Stimulated activated CD8-positive, alpha-beta memory T cell treated with anti-CD3 and anti-CD28 coated beads, Interleukin-15, amount 100 ng/mL, for 4 hours (primary cell): ENCODE measurements at places on chromosomes 2 and 18.

DNA sequence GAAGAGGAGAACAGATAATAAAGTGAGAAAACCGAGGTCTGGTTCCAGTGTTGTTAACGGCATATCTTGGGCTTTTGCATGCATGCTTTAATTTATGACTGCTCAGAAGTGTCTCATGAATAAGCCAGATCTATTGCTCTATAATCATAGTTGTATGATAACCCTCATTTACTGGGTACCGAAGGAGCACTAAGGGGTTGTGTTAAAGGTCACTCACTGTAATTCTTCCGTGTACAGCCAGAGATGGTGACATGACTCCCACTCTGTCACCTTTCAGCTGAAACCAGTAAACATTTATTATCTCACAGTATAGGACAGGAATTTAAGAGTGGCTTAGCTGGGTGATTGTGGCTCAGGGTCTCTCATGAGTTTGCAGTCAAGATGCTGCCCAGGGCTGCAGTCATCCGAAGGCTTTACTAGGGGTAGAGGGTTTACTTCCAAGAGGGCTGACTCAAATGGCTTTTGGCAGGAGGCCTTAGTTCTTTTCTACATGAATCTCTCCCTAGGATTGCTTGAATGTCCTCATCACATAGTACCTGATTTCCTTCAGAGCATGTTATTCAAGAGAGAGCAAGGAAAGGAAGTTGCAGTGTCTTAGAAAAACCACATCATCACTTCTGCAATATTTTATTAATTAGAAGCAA, 107.0 kb downstream of the NAB1 start:
- DNase-seq, result no peak

- no peak for DNase-seq
These were observed 325.9 kb upstream of the LINC00305 start for GRCh38 chr18:64474773-64475172.

DNA sequence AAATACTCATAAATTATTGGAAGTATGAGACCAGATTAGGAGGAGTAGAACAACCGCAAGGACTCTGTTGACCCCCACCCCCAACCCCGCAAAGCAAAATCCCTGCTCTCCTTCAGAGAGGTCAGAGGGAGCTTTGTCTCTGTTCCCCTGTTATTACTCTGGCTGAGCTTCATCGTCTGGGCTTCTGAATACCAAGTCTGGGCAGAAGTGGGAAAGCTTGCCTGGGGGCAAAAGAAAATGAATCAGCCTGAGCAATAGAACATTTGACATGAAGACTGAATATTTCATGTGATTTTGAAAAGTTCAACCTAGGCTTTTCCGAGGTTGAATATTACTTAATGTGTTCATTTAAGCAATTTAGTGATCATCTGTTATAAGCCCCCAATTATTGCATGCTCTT, 114.6 kb upstream of the ARHGAP28 start:
- no peak for DNase-seq

- DNase-seq, result no peak
These were observed 311.6 kb downstream of the EN1 start for GRCh38 chr2:118535818-118536212.

GRCh38 chr2:200662727-200663126, 76.9 kb downstream of the AOX1 start:
- DNase-seq, result no peak

DNA sequence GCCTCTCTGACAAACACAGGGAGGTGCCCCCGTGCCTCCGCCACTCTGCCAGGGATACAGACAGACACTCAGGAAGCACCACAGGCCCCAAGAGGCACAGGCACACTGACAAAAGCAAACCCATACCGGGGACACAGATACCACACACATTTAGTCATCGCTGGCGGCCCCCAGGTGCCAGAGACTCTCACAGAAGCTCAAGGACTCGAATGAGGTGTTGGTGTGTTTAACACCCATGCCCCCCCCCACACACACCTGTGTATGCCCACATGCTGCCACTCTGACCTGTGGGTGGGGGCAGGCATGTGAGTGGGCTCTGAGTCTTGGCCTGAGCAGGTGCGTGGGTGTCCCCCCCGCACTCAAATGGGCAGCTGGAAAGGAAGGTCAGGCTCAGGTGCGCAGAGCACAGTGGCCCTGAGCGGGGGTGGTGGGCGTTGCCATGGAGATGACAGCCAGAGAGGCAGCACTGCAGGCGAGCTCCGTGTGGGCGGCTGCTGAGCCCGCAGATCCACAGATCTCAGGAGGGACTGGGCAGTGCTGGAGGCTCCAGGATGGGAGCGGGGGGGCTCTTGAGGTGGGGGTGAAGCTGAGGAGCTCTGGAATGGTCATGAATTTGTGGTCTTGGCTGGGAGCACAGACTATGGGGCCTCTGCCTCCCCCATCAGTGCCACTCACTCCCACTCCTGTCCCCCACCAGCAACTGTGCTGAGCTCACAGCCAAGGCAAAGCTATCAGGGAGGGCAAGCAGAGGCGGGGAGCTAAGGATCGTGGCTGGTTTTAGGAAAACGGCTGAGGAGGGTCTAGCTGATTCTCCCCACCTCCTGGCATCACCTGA, 73.9 kb upstream of the TAF1B start:
- peak; percentile 23 for DNase-seq

GRCh38 chr2:235835810-235836209, 332.4 kb downstream of the GBX2 start:
- DNase-seq, result no peak

- DNase-seq, result no peak
These were observed 194.4 kb upstream of the ITGA4 start for GRCh38 chr2:181262782-181263181.

- DNase-seq, result no peak
These were observed 57.7 kb downstream of the PELI1 start for GRCh38 chr2:64086347-64087082.

- DNase-seq, result no peak
These were observed 206.0 kb downstream of the AGPS start for GRCh38 chr2:177598326-177599138.
